ENCODE measurements at places on chromosomes 7 and 10.

DNA sequence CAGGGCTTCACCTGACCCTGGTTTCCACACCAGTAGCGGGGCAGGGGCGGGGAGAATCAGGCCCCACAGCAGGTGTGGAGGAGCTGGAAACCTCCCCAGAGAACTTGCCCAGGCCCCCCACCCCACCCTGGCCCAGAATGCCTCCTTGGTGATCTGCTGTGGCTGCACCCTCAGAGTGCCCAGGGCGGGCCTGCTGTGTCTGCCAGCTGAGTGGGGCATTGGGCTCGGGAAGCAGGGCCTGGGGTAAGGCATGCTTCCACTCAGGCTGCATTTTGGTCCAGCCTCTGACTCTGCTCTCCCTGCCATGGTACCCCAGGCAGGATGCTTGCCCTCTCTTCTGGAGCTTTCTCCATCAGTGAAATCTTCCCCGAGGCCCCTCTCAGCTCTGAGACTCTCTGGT is 1.1 kb upstream of the CRHR2 start:
- H3K27ac ChIP-seq, result no peak overlapping the region
- no peak for DNase-seq
- peaks cover 7% of the 10 kb centered on the region for H3K4me1 ChIP-seq
- H3K36me3 ChIP-seq, result no peaks in the 10 kb centered on the region
- peak overlapping the region; percentile 56 for H3K4me3 ChIP-seq

DNA sequence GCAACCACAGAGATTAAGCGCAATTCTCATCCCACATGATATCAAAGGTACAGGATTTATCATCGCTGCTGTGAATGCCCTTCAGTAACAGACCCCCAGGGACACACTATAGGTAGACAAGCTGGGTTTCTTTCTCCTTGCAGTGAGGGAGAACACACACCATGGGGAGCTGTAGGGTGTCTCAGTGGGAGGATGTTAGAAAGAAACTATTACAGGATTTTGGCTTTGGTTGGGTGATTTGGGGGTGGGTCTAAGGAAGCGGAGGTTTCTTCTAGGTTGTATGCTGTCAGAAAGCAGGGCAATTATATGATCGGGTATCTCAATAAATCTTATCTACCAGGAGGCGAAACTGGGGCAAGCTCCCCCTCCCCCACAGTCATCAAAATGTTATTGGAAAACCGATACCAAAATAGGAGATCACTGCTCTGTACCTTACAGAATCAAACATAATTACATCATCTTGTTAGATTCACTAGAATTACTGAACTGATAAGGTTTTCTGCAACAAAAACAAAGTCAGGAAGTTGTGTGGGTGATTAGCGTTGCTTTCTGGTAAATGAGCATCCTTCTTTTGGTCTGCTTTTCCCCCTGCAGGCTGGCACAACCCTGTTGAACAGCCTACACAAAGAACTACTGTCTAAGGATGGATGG is 209.7 kb downstream of the TEX36 start:
- DNase-seq, result no peak

- H3K4me3 ChIP-seq, result no peak overlapping the region
- no peak overlapping the region for H3K27ac ChIP-seq
- peaks cover 4% of the 10 kb centered on the region for H3K27me3 ChIP-seq
- no peak for DNase-seq
These were observed 18.3 kb downstream of the CLEC2L start for GRCh38 chr7:139541600-139542307.

- H3K4me3 ChIP-seq, result no peak overlapping the region
- H3K36me3 ChIP-seq, result no peaks in the 10 kb centered on the region
- no peak for DNase-seq
- H3K27ac ChIP-seq, result no peak overlapping the region
- H3K27me3 ChIP-seq, result peaks cover 17% of the 10 kb centered on the region
- peaks cover 11% of the 10 kb centered on the region for H3K4me1 ChIP-seq
These were observed 3.1 kb upstream of the PLPP4 start for GRCh38 chr10:120453886-120454285.

GRCh38 chr7:29588900-29589696 is 25.5 kb downstream of the PRR15 start:
- H3K36me3 ChIP-seq, result no peaks in the 10 kb centered on the region
- peak overlapping the region; percentile 49 for H3K4me3 ChIP-seq
- DNase-seq, result peak; percentile 31
- H3K27me3 ChIP-seq, result no peaks in the 10 kb centered on the region
- H3K27ac ChIP-seq, result no peak overlapping the region
- peaks cover 6% of the 10 kb centered on the region for H3K4me1 ChIP-seq

DNA sequence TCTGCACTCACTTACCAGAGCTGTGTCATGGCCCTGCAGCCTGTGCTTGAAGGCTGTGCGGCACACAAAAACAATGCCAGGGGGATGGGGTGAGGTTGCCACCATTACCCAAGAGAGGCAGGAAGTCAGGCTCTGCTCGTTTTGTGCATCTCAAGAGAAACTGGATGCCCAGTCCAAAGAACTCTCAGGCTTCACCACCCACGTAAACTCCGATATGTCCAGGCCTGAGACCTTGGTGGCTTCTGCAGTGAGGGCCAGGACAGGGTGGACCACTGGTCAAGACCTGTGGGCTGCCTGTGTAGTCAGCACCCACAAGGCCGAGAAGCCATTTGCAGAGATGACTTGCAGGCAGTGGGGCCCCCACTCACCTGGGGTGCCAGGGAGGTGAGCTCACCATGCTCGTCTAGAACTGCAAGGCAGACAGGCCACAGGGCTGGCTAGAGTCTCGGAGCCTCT is 54.7 kb upstream of the EBF3 start:
- no peak for DNase-seq
- no peak overlapping the region for H3K27ac ChIP-seq
- no peak overlapping the region for H3K4me3 ChIP-seq
- no peaks in the 10 kb centered on the region for H3K36me3 ChIP-seq
- peaks cover 2% of the 10 kb centered on the region for H3K27me3 ChIP-seq
- no peaks in the 10 kb centered on the region for H3K4me1 ChIP-seq

DNA sequence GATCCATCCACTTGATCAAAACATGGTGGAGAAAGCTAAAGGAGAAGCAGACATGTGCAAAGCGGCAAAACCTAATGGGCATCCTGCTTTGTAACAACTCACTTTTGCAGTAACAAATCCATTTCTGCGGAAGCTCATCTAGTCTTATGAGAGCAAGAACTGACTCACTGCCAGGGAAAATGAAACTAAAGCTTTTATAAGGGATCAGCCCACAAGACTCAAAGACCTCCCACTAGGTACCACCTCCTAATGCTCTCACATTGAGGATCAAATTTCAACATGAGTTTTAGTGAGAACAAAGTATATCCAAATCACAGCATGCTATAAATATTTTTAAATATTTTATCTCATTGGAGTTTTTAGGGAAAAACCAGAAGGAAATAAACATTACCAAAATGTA is 120.1 kb upstream of the GNAI1 start:
- no peak for DNase-seq
- no peak overlapping the region for H3K4me3 ChIP-seq
- no peaks in the 10 kb centered on the region for H3K36me3 ChIP-seq
- H3K27me3 ChIP-seq, result no peaks in the 10 kb centered on the region
- H3K27ac ChIP-seq, result no peak overlapping the region

DNA sequence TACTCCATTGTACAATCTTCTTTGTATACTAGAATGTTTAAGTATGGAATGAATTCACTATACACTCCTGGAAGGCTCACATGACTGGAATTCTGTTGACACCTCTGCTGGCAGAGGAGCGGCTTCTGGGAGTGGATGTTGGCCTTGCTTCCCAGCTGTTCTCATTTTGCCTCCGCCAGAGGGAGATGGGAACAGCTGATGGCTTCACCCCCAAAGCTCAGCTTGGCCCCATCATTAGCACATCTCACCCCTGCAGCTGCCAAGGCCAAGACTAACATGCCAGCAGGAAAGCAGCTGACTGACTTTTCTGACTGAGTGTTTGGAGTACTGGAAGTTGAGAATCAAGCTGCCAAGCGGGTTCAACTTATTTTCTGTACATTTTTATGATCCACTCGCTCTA is 15.1 kb downstream of the ADAM12 start:
- H3K4me3 ChIP-seq, result no peak overlapping the region
- H3K4me1 ChIP-seq, result no peaks in the 10 kb centered on the region
- H3K27me3 ChIP-seq, result peaks cover 7% of the 10 kb centered on the region
- no peak for DNase-seq

All from immature natural killer cell (primary cell).